ENCODE measurements at places on chromosomes 6 and 20. TPM values are rescaled to one million over a fixed set of nuclear protein-coding genes. Genes with fewer than 3 reads are reported as not detected.

LY86 gene
- not detected for total RNA-seq

SMLR1 gene
- total RNA-seq = not detected

RAB32 gene
- total RNA-seq = 75.7 TPM

VAPB gene
- total RNA-seq = 57.6 TPM

EFCAB8 gene
- 0.41 TPM for total RNA-seq

SPO11 gene
- not detected for total RNA-seq

RIPOR3 gene
- total RNA-seq = 0.29 TPM

BPIFB2 gene
- total RNA-seq = not detected

PNLDC1 gene
- total RNA-seq = 0.11 TPM

WFDC10B gene
- total RNA-seq = not detected

MICA gene
- 70.0 TPM for total RNA-seq

SLC22A1 gene
- 3.2 TPM for total RNA-seq

GPX5 gene
- total RNA-seq = 4.3 TPM

FOXF2 gene
- 0.61 TPM for total RNA-seq

RAE1 gene
- 31.1 TPM for total RNA-seq

LPA gene
- total RNA-seq = not detected

C20orf173 gene
- total RNA-seq = not detected

VIP gene
- total RNA-seq = 0.36 TPM

PTCHD4 gene
- 11.4 TPM for total RNA-seq

SIRPB1 gene
- total RNA-seq = not detected

MCM8 gene
- 5.0 TPM for total RNA-seq

IL17A gene
- total RNA-seq = not detected

RAD21L1 gene
- total RNA-seq = 0.34 TPM

PDE7B gene
- 0.27 TPM for total RNA-seq

PHACTR1 gene
- total RNA-seq = 10.0 TPM

IL20RA gene
- total RNA-seq = 0.07 TPM

HMGN4 gene
- 49.4 TPM for total RNA-seq

PTK6 gene
- 0.18 TPM for total RNA-seq

NFATC2 gene
- total RNA-seq = 3.9 TPM

MAFB gene
- 2.9 TPM for total RNA-seq

ESR1 gene
- 0.05 TPM for total RNA-seq

STMND1 gene
- total RNA-seq = 0.16 TPM

CDH4 gene
- total RNA-seq = 3.2 TPM

SPATS1 gene
- total RNA-seq = not detected

PLCB4 gene
- 38.9 TPM for total RNA-seq

TRAPPC3L gene
- total RNA-seq = not detected

ZNF391 gene
- total RNA-seq = 6.0 TPM

FKBP1C gene
- total RNA-seq = 0.32 TPM

RPS6KA2 gene
- total RNA-seq = 33.5 TPM

TSBP1 gene
- not detected for total RNA-seq

AFDN gene
- 102 TPM for total RNA-seq

KHDRBS2 gene
- total RNA-seq = not detected

FAM210B gene
- total RNA-seq = 46.3 TPM

TPMT gene
- total RNA-seq = 11.7 TPM

SLA2 gene
- total RNA-seq = not detected

TMEM200A gene
- total RNA-seq = 14.9 TPM
